ENCODE measurements at places on chromosomes 11 and 22.

DNA sequence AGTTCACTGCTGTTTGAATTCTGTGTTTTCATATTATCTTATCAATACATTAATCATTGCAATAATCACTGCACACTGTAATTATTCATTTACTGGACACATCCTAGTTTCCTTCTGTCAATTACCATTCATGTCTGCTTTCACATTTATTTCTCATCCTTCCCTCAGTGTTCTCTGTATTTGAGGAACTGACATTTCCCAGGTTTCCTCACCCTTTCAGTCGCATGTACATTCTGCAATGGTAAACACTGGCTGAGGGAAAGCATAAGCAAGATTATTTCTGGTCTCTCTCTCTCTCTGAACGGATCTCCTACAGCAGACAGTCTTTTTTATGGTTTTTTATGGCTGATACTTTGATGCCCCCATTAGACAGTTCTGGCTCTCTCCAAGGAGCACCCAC lies 4.2 kb upstream of the HBD start:
- DNase-seq = no peak

GRCh38 chr11:6755303-6755952 lies 16.3 kb downstream of the OR2AG2 start:
- DNase-seq = no peak

DNA sequence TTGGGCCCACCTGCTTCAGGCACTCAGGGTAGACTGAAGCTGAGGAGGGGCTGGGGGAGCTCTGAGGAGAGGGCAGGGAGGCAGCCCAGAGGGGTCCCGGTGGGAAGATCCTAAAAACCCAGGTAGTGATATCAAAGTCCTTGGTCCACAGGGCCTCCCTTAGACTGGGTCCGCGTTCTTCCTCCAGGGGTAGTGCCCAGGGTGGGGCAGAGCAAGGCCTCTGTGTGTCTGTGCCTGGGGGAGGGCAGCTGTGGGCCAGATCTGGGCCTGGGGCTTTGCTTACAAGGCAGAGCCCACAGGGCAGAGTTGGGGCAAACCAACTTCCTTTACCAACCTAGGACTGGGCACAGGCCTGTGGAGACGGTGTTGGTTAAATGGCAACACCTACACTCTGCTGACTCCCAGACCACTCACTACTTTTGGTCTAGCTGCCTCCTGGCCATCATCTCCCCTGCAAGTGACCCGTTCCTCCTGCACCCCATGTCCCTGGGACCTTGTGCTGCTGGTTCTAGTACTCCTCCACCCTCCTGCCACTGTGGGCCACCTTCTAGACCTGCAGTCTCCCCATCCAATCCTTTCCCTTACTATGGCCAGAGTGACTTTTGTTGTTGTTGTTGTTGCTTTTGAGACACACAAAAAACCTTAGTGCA lies 15.8 kb downstream of the ATG16L2 start:
- no peak for DNase-seq

DNA sequence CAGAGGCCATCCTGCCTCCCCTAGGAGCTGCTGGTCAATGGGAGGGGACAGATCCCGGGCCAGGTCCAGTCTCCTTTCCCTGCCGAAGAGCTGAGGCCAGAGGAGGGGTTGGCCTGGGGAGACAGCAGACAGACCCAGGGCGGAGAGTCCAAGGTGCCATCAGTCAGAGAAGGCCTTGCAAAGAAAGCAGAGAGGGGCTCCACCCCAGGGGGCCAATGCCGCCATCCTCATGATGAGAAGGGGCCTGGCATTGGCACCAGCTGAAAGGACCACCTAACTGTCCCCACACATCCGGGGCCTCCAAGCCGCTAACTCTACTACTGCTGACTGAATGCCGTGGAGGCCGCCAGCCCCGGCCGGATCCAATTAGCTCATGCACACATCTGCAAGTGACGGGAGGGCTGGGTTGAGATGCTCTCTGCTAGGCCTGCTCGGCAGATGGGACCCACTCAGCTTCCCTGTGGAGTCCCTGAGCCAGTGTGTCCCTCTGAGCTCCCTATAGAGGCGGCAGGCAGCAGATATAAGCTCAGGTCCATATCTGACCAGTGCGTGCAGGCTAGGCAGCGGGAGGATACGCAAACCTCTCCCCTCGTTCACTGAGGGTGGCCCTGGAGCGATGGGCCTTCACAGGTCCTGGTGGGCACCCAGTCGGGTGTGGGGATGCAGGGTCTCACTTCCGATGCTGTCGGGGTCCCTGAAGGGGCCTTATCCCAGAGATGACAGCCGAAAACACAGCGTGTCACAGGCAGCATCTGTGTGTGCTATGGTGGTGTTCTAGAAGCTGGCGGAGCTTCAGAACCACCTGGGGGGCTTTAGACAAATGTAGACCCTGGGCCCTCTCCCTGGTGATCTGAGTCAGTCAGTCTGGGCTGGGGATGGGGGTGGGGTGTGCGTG lies 183.9 kb downstream of the CTTN start:
- DNase-seq = no peak

DNA sequence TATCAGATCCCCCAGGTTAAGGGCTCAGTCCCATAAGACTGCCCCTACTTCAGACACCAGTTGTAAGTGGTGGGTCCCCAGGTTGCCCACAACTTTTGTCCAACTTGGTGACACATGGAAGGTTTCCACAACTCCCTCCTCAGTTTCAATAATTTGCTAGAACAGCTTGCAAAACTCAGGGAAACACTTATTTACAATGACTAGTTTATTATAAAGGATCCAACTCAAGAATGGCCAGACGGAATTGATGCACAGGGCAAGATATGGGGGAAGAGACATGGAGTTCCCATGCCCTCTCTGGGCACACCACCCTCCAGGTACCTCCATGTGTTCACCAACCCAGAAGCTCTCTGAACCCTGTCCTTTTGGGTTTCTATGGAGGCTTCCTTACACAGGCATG lies 5.6 kb downstream of the APOL6 start:
- no peak for DNase-seq

GRCh38 chr22:46770151-46770641 lies 7.7 kb downstream of the TBC1D22A start:
- DNase-seq = no peak

DNA sequence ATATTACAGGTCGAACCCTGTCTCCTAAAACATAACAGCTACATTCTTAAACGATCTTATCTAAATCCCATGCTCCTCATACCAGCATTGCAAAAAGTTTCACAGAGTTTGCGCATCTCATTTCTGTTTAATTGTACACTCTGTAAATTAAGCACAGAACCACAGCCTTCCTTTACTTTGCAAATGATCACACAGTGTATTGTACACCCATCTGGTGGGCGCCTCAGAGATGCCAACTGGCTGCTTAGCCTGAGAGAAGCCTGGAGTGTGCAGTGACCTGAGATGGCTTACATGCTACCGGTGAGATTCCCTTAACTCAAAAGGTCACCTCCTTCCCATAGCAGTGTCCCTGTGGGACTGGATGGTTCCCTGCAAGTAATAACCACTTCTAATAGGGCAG lies 1077.3 kb downstream of the OPCML start:
- no peak for DNase-seq

DNA sequence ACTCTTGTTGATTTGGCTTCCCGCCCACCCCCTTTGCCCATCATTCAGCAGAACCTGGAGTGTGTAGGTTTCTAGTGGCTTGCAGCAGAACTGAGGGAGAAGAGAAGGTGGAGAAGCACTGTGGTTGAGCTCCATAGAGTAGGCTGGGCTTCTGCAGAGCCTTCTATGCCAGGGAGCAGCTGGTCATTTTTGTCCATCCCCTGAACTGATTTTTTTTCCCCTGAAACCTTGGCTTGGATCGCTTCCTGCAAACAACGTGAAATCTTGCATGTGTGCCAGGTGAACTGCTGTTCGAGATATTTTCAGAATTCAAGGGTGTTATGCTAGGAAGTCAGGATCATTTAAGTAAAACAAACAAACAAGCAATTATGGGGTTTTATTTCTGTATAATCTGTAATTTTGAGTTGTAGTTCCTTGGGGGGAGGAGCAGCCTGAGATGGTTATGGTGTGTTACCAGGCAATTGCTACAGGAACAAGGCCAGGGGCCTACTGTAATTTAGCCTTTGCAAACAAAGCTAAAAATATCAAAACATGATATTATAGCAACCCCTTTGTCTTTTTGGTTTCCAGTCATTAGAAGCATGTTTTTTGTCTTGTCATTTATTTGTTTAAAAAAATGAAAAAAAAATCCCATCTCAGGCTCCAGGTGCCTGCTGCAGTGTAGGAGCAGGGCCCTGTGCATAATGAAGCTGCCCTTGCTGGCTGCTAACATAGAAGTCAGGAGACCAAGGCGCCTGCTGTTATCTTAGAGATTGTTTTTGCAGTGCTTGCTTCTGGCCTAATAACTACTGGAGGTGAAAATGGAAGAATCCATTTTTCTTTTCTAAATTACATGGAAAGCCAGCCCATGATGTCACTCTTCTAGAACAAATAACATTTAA lies 152.4 kb upstream of the TTC12 start:
- DNase-seq = no peak

GRCh38 chr11:2892215-2892966 lies 6.8 kb upstream of the CDKN1C start:
- no peak for DNase-seq

DNA sequence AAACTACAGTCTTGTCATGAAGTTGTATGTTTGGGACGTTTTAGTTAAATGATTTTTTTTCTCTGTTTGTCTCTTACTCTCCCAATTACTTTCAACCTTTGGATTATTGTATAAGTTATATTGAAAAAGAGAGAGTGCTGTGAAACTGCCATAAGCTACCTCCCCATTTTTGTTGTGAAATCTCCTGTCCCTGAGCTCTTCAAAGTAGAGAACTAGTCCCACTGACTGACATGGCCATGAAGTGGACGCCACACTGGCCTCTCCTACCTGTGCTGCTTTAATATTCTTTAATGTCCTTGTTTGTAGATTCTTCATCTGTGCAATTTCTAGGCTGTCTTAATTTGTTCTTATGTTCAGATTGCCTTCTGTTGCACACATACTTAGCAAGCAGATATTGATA lies 56.3 kb downstream of the PPFIA1 start:
- no peak for DNase-seq

DNA sequence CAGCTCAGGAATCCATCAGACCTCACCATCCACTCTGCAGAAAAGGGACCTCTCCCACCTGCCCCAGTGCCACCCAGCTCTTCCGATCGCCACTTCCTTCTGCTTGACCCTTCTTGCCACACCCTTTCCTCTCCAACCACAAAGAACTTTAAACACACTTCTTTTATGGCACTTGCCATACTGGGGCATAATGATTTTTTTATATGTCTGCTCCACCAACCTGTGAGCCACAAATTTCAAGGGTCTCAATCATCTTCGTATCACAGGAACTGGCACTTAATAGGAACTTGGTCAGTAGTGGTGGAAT lies 11.7 kb upstream of the MYH9 start:
- DNase-seq = no peak

- DNase-seq = no peak
These were observed 116.7 kb downstream of the PHF21B start for GRCh38 chr22:44892803-44893730.

DNA sequence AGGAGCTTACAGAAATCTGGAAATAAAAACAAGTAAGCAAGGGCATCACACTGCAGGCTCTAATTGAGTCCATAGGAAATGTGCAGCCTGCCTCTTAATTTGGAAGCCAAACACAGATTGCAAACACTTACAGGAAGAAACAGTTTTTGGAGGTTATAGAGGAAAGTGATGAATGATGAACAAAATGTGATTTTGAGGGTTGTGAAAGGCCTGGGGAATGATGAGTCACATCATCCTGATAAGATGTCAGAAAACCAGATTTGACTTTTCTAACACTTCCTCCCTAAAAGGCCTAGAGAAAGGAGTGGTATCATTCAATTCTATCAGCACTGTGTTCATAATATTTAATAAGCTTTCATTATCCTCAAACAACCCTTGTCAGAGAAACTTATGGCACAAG lies 96.6 kb upstream of the POU2AF2 start:
- no peak for DNase-seq

DNA sequence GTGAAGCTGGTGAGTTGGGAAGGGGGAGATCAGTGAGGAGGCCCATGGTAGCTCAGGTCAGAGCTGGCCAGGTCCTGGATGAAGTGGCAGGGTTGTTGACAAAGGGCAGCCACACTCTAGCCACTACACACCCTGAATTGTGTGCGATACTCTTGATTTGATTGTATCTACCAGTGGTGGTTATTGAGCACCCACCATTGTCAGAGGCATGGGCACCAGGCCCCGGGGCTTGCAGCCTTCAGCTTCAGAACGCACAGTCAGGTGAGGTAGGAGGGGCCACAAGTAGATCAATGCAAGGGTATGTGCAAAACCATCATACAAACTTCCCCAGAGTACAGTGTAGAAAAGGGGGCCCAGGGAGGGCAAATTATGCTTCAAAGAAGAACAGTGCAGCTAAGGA lies 38.1 kb downstream of the MICAL2 start:
- DNase-seq = no peak

DNA sequence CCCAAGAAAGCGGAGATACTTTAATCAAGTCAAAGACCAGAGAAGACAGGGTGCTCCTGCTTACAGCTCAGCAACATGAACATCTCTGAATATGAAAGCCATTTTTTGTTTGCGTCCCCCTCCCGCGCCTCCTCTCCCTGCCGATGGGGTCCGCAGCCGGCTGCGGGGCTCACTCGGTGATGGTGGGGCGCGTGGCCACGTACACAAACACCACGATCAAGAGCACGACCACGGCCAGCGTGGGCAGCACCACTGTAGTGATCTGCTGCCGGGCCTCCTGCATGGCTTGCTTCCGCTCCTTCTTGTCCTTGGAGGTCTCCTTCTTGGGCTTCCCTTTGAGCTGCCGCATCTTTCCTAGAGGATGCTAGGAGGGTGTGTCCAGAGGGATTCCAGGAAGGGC lies 64.3 kb downstream of the SMCO4 start:
- no peak for DNase-seq

- no peak for DNase-seq
These were observed 31.8 kb upstream of the FCHSD2 start for GRCh38 chr11:73173755-73174494.

DNA sequence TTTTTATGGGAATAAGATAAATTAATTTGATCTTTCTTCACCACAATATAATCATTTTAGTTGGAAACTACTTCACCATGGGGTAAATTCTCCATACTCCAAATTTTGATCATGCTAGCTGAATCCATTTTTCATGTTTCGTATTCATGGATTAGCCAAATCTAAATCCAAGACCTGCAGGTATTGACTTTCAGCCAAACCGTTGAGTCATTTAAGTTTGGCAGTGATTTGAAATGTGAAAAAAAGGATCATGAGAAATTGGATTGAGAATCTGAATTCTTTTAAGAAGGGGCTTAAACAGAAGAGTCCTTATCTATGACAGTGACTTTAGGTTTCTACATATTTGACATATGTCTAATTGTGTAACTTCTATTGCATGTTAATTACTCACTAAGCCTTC lies 5.3 kb downstream of the GAS2 start:
- DNase-seq = no peak

Measured in activated gamma-delta T cell (primary cell).